ENCODE measurements at places on chromosomes 5 and 9. TPM values are rescaled to one million over a fixed set of nuclear protein-coding genes. Genes with fewer than 3 reads are reported as not detected.

Gene SLC46A2
- total RNA-seq: 0.07 TPM

DNA sequence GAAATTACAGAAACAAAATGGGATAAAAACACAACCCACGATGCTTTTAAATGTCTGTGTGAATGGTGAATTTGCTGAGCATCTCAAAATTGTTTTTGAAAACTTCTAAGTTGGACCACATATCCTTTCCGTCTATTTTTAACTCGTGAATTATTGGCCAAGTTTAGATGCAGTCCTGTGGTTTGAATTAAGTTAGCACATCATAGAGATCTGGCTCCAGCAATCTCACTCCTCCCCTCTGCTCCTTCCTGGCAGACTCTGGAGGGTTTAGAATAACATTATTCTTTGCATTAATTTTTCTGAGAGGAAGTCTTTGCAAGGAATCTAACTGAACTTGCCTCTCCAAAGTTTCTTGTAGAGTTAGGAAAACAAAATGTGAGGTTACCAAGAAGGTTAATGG is 14.5 kb upstream of the ANKRD55 start:
- no peak overlapping the region for H3K27ac ChIP-seq
- H3K4me3 ChIP-seq: no peak overlapping the region
- no peaks in the 10 kb centered on the region for H3K4me1 ChIP-seq
- no peak for DNase-seq
- no peaks in the 10 kb centered on the region for H3K27me3 ChIP-seq
- peaks cover 14% of the 10 kb centered on the region for H3K36me3 ChIP-seq

DNA sequence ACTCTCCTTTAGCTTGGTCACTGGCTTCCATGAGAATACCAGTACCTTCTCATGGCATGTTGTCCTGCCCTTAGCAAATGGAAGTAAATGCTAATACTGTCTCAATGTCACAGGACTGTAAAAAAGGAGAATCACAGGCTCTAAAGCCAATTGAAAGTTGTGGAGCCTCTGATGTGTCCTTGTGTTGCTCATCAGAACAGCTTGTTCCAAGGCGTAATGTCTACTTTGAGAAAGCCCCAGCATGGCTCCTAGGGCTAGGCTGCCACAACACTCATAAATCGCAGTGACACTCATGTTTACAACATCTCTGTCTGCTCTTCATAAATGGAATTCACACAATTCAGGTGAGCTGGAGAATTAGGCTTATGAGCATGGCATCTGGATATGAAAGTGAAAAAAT is 94.9 kb downstream of the ACTL7B start:
- H3K27me3 ChIP-seq: no peaks in the 10 kb centered on the region
- no peak for DNase-seq
- H3K36me3 ChIP-seq: peaks cover 2% of the 10 kb centered on the region
- no peak overlapping the region for H3K4me3 ChIP-seq
- H3K4me1 ChIP-seq: peaks cover 24% of the 10 kb centered on the region

- no peaks in the 10 kb centered on the region for H3K27me3 ChIP-seq
- no peak for DNase-seq
- no peak overlapping the region for H3K4me3 ChIP-seq
Observed at GRCh38 chr9:70923961-70924360, 197.5 kb downstream of the TRPM3 start.

GRCh38 chr9:34232201-34232600 is 53.4 kb downstream of the UBAP1 start:
- H3K36me3 ChIP-seq: peaks cover 5% of the 10 kb centered on the region
- H3K4me3 ChIP-seq: no peak overlapping the region
- H3K27me3 ChIP-seq: no peaks in the 10 kb centered on the region
- no peak for DNase-seq
- H3K27ac ChIP-seq: peak overlapping the region; percentile 53
- peaks cover 6% of the 10 kb centered on the region for H3K4me1 ChIP-seq

All from WTC11 (cell line).